Stimulated activated naive CD8-positive, alpha-beta T cell treated with anti-CD3 and anti-CD28 coated beads, Interleukin-15, Interleukin-2, amounts not matched to agents 100 U/mL and 50 U/mL, for 24 hours (primary cell): ENCODE measurements at places on chromosomes 4 and X.

- DNase-seq, result no peak
Observed at GRCh38 chrX:106510713-106511403, 100.9 kb upstream of the RADX start.

DNA sequence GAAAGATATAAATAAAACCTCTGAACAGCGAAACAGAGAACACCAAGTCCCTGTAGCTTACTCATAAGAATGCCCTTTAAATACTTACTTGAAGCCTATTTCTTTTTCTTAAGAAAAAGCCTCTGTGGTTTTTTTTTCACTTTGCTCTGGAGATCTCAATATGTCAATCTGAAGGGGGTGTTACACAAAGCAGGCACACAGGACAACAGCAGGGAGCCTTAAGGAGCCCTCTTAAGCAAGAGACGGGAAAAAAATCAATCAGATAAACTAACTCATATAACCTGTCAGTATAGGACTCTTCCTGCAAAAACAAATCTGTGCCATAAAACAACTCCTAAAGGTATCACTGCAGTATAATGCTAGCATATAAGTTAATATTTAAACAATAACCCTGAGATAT, 611.1 kb upstream of the ATOH1 start:
- DNase-seq, result no peak

GRCh38 chrX:13177921-13178566, 133.6 kb upstream of the FAM9C start:
- no peak for DNase-seq

GRCh38 chrX:2650865-2651264, 40.2 kb upstream of the CD99 start:
- DNase-seq, result no peak

GRCh38 chr4:88791274-88791673, 93.6 kb upstream of the NAP1L5 start:
- no peak for DNase-seq

DNA sequence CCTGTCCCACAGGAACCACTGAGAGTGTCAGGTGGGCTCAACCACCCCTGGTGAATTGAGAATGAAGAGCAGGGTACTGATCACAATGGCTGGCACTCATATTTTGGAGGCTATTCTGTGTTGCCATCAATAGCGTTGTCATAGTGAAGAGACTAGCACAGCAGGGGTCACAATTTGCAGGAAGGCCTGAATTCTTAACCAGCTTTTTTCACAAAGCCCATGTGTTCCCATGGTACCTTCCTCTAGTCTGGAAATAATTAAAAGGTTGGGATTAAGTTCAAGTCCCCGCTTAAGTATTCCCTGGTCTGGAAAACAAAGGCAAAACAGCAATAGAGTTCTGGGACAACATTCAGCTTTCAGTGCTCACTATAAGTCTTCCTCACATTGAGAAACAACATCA, 1051.7 kb downstream of the C4orf33 start:
- DNase-seq, result no peak

DNA sequence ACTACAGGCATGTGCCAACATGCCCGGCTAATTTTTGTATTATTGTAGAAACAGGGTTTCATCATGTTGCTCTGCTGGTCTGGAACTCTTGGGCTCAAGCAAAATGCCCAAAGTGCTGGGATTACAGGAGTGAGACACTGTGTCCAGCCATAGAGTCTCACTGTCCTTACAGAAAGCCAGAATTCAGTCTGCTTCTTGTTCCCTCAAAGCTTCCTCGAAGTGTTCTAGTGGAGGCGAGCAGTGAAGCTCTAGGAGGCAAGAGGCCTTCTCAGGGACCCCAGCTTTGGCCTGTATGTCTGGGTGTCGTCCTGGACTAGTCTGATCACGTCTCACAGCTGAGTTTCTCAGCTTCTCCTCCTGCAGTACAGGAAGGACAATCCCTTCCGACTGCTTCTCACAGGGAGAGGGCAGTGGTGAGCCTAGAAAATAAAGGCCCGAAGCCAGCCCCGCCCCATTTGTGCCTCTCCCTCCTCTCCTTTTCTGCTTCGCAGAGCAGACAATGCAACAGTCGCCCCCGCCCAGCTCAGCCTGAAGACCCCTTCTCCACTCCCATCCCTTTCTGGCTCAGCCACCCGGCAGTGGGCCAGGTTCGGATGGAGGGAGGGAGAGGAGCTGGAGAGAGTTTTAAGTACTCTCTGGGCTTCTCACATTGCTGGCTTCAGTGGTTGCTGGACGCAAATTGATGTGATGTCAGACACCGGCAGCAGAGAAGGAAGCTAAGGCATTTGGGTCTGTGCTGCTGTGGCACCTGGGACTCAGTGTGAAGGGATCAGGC, 11.1 kb upstream of the FAM3A start:
- peak; percentile 71 for DNase-seq

- DNase-seq, result no peak
Observed at GRCh38 chr4:26454961-26455360, 35.3 kb downstream of the CCKAR start.

GRCh38 chrX:65407157-65407626, 127.4 kb downstream of the LAS1L start:
- peak; percentile 26 for DNase-seq

DNA sequence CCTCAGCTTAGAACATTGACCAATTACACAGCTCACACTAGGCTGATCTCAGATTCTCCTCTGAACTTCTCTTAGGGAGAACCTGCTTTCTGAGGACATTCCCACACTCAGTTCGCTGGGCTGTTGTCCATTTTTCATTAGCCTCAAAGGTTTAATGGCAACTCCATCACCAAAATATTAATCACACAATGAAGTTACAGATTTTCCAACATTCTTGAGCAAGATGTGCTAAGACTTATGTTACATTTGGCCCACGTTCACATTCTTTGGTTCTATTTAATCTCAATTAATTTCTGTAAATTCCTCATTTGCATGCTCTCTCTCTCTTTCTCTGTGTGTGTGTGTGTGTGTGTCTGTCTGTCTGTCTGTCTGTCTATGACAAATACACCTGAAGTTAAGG, 82.3 kb upstream of the EDNRA start:
- no peak for DNase-seq

- DNase-seq, result no peak
Observed at GRCh38 chr4:137663251-137664045, 131.2 kb upstream of the PCDH18 start.

DNA sequence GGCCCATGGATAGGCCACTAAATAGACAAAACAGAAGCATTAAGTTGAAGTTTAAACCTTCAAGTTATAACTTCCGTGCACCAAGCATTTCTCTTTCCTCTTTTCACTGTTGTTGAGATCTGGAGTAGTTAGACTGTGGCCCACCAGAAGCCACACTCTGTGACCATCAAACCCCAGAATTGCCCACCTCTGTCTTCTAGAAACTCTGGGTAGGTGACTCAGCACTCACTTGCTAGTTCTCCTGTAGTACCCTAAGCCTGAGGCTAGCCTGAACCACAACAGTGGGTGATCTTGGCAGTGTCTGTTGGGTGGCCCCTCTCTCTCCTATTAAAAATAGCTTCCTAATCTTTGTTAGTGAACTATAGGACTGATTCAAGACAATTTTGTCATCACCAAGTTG, 24.6 kb upstream of the CD40LG start:
- DNase-seq, result peak; percentile 51

- no peak for DNase-seq
Observed at GRCh38 chr4:152785639-152786615, 6.2 kb downstream of the ARFIP1 start.

DNA sequence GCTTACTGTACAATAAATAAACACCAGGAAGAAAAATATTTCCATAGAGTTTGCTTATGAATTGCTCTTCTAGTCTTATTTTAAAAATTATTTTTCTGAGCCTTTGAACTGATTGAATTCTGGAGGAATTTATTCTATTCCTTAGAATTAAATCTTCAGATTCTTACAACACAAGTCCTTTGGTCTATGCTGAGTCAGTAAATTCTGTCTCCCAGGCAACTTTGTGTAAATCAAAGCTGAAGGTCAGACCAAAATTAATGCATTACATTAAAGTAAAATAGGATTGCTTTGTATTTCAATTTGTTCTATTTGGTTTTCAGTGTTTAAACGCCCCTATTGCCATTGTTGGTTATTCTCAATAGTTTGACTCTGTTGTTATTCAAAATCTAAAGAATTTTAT, 26.8 kb upstream of the STPG2 start:
- no peak for DNase-seq
